Fibroblast of the aortic adventitia (primary cell): ENCODE measurements at places on chromosomes 6 and 20. TPM values are rescaled to one million over a fixed set of nuclear protein-coding genes. Genes with fewer than 3 reads are reported as not detected.

Gene CAPN11
- not detected in 2 replicates for total RNA-seq

Gene HMGCLL1
- total RNA-seq: not detected in 2 replicates

Gene FAM83C
- not detected in 2 replicates for total RNA-seq

Gene MUC22
- not detected in 2 replicates for total RNA-seq

Gene RFX6
- total RNA-seq: not detected in 2 replicates

Gene BANF2
- total RNA-seq: not detected in 2 replicates

Gene SLC22A23
- 7.8 and 9.0 TPM in 2 replicates for total RNA-seq

Gene PRSS35
- total RNA-seq: 3.5 and 4.7 TPM in 2 replicates

Gene PRDM1
- total RNA-seq: 1.4 and 2.8 TPM in 2 replicates

Gene SLC35D3
- not detected in 2 replicates for total RNA-seq

Gene HLA-DMB
- total RNA-seq: 0.09 TPM in 1 of 2 replicates, not detected in the other

Gene CLPSL1
- not detected in 2 replicates for total RNA-seq

Gene IRF4
- total RNA-seq: 2.3 TPM in 1 of 2 replicates, not detected in the other
